Hematopoietic multipotent progenitor cell (in vitro differentiated cells): ENCODE measurements at places on chromosomes 2 and 18.

DNA sequence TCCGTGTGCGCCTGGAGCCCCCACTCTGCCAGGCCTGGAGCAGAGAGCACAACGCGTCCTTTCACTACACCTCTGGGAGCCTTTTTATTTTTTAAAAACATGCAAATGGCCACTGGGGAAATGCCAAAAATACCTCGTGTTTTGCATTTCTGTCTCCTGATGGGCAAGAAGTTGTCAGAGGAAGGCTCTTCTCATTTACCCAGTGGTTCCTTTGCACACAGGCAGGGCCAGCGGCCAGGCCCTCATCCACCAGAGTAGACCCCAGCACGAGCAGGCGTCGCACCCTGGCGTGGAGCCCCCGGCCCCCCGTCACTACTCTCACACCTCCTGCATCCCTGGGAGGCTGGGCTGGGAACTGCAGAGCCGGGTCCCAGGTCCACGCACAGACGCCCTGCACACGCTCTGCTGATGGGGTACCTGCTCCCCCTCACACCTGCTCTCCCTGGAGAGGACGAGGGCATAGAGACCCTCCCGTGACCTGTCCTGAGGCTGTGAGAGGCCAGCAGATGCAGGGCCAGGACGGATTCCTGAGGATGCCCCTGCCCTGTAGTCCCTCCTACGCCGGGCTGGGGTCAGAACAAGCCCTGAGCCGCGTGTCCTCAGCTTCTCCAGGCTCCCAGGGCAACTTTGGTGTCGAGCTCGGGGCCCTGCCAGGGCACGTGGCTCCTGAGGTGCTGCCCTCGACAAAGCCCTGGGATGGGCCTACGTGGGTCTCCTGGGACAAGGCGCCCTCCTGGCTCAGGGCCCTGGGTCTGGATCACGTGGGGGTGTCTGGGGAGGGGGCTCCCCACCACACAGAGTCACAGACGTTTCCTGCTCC, 65.0 kb downstream of the NFATC1 start:
- DNase-seq = no peak

GRCh38 chr2:128867936-128868636, 549.4 kb upstream of the HS6ST1 start:
- DNase-seq = no peak

GRCh38 chr2:202023198-202023903, 10.3 kb upstream of the FZD7 start:
- no peak for DNase-seq

DNA sequence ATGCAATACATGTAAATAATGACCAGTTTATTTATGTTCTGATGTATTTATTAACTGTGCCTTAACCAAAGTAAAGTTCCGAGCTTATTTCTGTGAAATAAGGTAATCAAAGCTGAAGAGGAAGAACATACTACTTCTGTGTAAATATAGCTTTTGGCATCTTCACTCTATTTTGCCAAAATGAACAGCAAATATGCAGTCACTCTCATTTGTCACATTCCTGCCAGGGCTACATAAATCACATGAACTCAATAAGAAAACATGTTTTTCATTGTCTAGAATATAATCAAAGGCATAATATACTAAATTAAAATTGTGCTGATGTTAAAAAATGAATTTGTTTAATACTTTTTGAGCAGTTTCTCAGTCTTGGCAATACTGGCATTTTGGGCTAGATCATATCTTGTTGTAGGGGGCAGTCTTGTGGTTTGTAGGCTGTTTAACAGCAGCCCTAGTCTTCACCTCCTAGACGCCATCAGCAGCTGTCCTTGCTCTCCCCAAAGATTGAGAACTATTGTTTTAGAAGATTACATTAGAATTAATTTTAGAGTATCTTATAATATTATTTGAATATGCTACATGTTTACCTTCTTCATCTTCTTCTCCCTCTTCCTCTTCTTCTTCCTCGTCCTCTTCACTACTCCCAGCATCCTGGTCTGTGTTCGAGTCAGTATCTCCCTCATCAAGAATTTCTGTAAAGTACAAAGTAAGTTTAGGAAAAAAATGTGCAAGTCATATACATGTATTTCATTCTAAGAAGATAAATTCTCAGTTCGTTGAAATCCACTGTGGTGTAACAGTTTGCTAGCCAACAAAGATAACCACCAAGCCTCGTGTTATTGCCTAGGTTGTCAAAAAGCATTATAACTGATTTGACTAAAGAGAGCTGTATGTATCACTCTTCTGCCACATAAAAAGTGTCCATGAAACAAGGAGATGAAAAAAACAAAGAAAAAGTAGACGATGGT, 41.5 kb downstream of the CWC22 start:
- DNase-seq = no peak

- no peak for DNase-seq
Observed at GRCh38 chr2:209579230-209579749, 155.4 kb downstream of the MAP2 start.

DNA sequence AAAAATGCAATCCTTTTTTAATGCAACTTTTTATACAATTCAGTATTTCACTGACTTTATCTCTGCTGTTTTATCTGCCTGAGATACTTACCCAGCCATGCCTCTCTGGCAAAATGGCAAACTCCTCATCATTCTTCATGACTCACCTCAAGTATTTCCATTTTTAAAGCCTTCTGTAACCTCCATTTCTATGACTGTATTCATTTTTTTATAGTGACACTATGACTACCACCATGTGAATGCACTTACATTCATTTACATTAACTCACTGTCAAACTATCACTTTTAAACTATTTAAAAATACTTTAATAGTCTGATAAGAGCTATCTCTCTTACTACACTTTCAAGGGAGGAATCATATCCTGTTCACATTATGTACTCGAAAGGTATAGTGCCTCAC, 99.4 kb upstream of the SCN7A start:
- DNase-seq = no peak

DNA sequence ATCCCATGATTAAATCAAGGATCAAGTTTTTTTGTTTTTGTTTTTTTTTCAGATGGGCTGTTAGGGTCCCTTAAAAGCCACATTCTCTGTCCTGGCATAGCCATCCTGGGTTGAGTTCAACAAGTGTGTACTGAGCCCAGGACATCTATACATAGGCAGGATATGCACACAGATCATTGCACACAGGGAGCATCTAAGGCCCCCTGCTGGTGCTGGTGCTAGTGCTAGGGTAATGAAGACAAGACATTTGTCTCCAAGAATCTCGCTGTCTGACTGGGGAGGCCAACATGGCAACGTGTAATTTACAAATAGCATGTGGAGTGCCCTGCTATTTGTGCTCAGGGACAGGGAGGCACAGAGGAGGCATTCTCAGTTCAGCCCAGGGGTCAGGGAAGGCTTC, 124.5 kb downstream of the VAPA start:
- DNase-seq = no peak

GRCh38 chr2:240579771-240580614, 6.5 kb upstream of the CAPN10 start:
- no peak for DNase-seq

DNA sequence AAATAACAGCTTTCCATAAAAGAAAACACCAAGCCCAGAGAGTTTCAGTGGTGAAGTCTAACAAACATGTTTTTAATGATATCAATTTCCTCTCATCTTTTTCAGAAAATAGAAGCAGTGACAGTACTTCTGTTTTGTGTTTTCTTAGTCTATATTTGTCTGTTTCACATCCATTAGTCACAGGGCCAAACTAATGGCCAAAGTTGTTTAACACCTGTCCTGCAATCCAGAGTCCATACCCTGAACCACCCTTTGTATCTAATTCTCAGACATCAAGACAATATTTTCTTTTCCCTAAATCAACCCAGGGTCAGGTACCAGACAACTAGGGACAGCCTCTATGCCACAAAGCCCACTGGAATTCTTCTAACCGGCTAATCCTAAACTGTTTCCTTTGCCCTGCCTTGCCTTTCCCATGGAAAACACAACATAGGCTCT, 25.9 kb downstream of the TMSB10 start:
- DNase-seq = no peak

DNA sequence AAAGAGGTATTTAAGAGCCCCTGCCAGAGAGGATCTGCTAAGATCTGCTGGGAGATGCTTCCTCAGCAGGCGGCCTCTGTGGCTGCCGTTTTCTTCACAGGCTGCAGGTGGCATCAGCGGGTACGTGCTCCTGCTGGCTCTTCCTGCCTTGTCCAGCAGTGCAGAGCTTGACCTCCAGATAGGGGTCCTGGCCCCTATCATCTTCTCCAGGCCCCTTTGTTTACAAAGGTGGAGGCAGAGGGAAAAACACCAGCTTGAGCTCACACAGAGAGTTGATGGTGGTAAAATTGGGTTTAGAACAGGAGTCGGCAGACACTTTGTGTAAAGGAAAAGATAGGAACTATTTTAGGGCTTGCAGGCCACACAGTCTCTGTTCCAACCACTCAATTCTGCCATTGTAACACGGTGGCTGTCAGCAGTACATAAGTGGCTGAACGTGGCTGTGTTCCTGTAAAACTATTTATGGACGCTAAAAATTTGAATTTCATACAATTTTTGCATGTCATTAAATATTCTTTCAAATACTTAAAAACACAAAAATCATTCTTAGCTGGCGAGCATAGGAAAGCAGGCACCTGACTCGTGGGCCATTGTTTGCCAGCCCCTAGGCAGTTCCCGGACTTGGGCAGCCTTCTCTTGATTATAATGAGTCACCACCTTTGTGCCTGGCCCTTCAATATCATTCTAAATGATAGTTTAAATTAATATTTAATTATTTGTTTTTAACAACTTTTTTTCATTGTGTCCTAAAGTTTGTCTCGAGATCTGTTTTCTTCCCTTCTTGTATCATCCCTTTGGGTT, 98.2 kb upstream of the B3GNT7 start:
- DNase-seq = no peak

GRCh38 chr2:190634381-190634780, 14.5 kb upstream of the NAB1 start:
- no peak for DNase-seq

DNA sequence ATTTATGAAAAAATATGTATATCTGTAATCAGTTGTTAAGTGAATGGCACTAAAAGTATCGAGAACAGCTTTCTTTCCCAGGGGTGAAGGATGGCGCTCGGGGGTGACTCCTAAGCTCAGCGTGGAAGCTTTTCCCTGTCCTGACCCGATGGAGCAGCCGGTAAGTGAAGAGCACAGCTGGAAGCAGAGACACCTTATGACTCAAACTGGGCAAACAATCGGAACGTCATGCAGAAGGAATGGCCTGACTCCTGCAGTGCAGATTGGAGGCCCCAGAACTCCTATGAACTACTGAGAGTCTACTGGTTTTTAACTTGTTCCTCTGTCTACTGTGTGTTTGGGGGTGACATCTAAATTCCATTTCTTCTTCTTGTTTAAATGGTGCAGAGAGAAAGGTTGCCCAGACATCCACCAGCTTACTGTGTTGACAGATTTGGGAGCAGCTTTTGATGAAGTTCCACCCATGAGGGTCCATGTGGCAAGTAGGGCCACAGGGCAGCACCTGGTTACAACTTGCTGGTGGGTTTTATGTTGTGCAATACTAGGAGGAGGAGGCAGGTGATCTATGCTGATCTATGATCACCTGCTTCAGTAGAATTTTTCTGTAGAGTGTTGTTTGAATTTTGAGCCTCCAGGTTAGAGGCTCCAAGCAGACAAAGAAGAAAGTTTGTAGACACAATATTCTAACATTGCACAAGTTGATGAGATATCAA, 52.8 kb upstream of the TMEM182 start:
- DNase-seq = no peak

DNA sequence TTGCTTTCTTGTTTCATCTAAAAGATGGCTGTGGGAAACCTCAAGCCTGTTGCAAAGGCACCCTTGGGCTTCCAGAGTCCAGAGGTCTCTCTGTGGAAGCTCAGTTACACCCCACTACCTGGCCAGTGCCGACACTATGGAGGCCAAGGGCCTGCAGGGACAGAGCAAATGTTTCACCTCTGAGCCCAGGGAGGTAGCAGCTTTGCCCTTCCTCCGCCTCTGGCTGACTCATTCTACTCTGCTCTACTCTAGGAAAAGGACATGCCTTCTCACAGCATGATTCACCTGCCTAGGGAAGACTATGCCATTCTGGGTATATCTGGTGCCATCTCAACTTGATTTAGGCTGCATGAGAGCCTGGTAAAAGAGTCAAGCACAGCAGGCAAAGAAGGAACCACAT, 12.2 kb downstream of the MYOM1 start:
- DNase-seq = no peak

GRCh38 chr2:96146881-96147592, 1.8 kb upstream of the DUSP2 start:
- no peak for DNase-seq

DNA sequence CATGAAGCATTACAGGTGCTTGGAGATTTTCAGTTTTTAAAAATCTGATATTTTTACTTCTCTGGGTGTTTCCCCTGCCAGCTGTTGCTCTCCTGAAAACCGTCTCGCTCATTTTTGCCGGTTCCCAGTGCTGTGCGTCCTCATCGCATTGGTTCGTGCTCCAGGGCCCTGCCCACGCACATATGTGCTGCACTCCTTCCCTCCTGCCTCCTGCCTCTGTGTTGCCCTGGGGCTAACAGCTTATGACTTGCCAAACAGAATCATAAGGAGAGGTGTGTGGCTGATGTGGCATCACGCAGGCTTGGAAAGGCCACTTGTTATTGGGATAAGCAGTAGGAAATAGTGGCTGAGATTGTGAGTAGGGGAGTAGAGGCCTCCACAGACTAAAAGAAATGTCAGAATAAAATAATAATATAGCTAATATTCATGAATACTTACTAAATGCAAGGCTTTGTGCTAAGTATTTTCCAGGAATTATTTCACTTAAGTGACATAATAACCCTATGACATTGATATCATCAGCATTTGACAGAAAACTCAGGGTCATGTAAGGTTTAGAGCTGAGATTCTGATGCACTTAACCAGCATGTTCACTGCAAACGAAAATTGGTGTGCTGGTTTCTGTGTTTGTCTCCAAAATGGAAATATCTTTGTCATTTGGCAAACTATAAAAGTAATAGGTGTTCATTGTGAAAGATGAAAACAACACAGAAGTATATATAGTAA, 53.5 kb downstream of the SLC4A1AP start:
- no peak for DNase-seq

- DNase-seq = no peak
Observed at GRCh38 chr2:50769406-50770181, 262.3 kb downstream of the NRXN1 start.

GRCh38 chr2:148479398-148479797, 165.2 kb upstream of the EPC2 start:
- DNase-seq = peak; percentile 43

GRCh38 chr2:189465076-189465475, 23.8 kb downstream of the WDR75 start:
- DNase-seq = no peak

DNA sequence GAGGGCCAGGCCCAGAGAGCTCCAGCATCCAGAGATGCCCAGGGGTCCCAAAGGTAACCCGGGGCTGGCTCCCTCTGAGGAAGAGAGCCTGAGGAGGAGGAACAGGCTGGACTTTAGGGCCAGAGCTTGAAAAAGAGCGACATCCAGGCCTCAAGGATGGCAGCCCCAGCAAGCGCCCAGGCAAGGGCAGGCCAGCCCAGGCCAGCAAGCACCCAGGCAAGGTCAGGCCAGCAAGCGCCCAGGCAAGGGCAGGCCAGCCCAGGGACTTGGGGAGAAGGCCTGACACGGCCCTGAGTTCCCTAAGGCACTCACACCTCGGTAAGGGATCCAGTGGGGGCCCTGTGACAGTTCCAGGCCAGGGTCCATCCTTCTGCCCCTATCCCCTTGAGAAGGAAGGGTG, 30.4 kb downstream of the DBI start:
- no peak for DNase-seq
